ENCODE measurements at places on chromosomes 4 and X.
A peak's percentile ranks its signal among the peaks of the same experiment; 100 is the strongest.

DNA sequence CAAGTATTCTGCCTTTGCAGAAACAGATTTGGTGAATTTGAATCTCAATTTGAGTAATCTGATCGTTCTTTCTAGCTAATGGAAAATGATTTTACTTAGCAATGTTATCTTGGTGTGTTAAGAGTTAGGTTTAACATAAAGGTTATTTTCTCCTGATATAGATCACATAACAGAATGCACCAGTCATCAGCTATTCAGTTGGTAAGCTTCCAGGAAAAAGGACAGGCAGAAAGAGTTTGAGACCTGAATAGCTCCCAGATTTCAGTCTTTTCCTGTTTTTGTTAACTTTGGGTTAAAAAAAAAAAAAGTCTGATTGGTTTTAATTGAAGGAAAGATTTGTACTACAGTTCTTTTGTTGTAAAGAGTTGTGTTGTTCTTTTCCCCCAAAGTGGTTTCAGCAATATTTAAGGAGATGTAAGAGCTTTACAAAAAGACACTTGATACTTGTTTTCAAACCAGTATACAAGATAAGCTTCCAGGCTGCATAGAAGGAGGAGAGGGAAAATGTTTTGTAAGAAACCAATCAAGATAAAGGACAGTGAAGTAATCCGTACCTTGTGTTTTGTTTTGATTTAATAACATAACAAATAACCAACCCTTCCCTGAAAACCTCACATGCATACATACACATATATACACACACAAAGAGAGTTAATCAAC lies 15.3 kb downstream of the PLP1 start:
- H3K27me3 ChIP-seq = peaks cover 56% of the 10 kb centered on the region
- H3K36me3 ChIP-seq = no peaks in the 10 kb centered on the region
- no peak overlapping the region for H3K27ac ChIP-seq
- H3K4me1 ChIP-seq = no peaks in the 10 kb centered on the region
- H3K4me3 ChIP-seq = no peak overlapping the region

DNA sequence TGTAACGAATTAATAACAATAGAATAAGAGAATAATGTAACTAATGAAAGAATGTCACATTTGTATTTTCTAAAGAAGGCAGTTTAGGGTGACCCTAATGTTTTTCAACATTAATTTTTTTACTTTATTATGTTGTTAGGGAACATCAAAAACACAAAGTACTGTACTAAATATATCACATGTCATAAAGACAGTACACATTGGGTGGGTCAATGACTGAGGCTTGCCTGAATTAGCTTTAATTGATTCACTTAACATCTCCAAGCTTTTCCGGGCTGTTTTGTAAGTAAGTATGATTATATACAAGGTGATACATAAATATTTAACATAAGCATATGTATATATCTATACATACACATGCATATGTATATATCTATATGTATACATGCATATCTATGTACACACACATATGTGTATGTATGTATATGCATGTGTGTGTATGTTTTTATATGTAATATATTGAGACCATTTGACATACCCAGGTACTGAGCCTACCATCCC lies 43.4 kb upstream of the KLF3 start:
- H3K4me1 ChIP-seq = no peaks in the 10 kb centered on the region
- no peak for DNase-seq
- no peaks in the 10 kb centered on the region for H3K27me3 ChIP-seq
- no peak overlapping the region for H3K4me3 ChIP-seq
- H3K27ac ChIP-seq = no peak overlapping the region

DNA sequence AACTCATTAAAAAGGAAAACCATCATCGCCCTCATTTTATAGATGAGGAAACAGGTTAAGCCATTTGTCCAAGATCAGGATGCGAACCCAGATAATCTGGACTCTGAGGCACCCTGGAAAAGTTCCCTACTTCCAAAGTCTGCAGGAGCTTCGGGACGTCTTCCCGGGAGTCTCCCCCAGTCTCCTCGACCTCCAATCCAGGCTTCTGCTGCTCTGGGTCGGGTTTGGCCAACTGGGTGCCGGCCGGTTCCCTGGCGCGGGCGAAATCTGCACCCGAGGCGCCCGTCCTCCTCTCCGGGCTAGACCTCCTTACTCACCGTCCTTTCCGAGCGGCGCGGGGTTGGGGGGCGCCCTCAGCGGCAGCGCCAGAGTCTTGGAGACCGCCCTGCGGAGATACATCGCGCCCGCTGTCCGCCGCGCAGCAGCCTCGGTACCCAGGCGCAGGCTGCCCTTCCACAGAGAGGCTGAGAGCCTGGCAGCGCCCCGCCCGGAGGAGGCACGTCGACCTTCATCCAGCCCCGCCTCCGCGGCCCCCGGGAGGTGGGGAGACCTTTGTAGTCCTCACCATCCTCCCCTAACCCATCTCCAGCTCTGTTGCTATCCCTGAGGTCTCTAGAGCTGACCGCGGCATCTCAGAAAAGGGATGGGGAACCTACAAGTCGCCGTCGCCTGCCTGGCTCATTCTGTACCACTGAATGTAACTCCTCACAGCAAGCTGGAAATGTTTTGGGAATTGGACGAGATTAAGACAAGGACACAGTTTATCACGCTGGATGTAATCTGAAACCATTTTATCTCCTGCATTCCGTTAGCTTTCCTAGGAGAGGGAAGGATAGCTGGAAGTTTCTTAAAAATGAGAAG lies at the start of gene MGARP:
TSS of gene MGARP (minus strand) at position 466 of the 861 bp plus-strand sequence. CDS start at position 399, 67 bp downstream.
- no peak for DNase-seq
- no peaks in the 10 kb centered on the region for H3K36me3 ChIP-seq
- peaks cover 4% of the 10 kb centered on the region for H3K4me1 ChIP-seq
- no peak within 1 kb of the TSS for H3K27ac ChIP-seq
- peak within 1 kb of the TSS; percentile 53 for H3K4me3 ChIP-seq

- H3K4me1 ChIP-seq = no peaks in the 10 kb centered on the region
- H3K36me3 ChIP-seq = no peaks in the 10 kb centered on the region
- no peak overlapping the region for H3K4me3 ChIP-seq
- H3K27me3 ChIP-seq = no peaks in the 10 kb centered on the region
- no peak for DNase-seq
Observed at GRCh38 chr4:158051401-158052235, 121.2 kb downstream of the GASK1B start.

GRCh38 chrX:137290011-137290410 lies 256.2 kb upstream of the GPR101 start:
- no peaks in the 10 kb centered on the region for H3K27me3 ChIP-seq
- no peaks in the 10 kb centered on the region for H3K36me3 ChIP-seq
- H3K4me1 ChIP-seq = no peaks in the 10 kb centered on the region

- no peak overlapping the region for H3K27ac ChIP-seq
- DNase-seq = peak; percentile 39
- H3K27me3 ChIP-seq = no peaks in the 10 kb centered on the region
- no peak overlapping the region for H3K4me3 ChIP-seq
Observed at GRCh38 chr4:86302251-86302650, 57.6 kb downstream of the MAPK10 start.

Data from breast epithelium (tissue), 4 donors.